ENCODE measurements at places on chromosomes 6 and 20.

DNA sequence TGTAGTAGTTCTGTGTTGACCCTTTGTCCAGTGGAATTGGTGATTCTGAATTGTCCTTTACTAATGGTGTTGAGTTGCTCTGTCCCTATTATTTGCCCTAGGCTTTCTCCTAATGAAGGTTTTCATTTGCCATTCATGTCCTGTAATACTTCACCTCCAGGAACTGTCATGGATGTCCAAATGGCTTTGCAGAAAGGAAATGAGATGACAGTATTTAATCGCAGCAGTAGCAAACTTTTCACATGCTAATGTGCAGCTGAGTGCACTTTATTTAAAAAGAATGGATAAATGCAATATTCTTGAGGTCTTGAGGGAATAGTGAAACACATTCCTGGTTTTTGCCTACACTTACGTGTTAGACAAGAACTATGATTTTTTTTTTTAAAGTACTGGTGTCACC is 131.4 kb downstream of the SULF2 start:
- DNase-seq: no peak

- no peak for DNase-seq
Measured at GRCh38 chr6:136523196-136523595, 27.0 kb downstream of the MAP7 start.

DNA sequence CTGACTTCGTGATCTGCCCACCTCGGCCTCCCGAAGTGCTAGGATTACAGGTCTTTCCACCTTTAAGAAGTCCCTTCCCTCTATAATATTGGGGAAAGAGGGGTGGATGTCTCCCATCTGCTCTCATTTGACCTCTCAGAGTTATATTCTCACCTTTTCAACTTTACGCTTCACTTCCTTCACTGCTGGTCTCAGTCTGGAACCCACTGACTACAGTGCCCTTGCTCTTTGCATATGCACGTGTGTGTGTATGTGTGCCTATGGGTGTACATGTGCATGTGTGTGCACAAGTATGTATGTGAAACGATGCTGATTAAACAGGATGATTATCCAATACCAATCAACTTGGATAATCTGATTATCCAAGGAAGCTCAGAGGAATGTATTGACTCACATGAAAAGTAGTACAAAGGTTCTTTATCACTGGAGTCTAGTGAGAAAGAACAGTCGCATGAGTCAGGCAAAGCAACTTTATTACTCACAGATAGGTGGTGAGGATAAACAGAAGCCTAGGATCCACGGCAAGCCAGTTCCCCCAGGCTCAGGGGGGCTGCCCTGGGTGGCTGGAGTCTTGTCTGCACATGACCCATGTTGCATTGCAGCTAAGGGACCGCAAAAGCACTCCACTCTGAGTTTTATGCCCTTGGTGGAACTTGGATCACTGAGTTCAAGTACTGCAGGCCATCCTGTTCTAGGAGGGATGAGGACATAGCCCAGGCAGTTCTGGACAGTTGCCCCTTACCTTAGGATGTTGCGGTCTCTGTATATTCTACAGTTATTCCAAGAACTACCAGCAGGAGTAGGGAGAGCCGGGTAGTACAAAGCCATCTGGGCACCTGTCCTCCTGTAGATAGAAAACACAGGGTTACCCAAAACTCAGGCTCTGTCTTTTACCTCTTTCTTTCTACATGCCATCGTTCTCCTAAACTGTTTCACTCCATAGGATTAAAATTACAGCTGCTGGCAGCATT is 50.9 kb downstream of the SNRNP48 start:
- peak; percentile 47 for DNase-seq

DNA sequence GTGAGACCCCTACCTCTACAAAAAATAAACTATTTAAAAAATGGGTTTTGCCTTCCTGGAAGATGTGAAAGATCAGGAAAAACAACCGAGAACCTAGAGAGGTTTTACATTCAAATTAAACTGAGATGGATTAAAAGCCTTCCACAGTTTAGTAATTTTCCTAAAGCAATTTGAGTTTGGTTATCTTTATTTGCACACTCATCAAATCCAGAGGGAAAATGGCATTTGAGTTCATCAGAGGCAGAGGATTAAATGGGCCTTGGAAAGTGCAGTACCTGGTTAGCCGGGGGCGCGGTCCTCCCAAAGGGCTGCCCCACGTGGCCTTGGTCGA is 157.0 kb upstream of the INSM1 start:
- no peak for DNase-seq

- no peak for DNase-seq
Measured at GRCh38 chr6:143998686-143999085, 9.4 kb downstream of the PLAGL1 start.

DNA sequence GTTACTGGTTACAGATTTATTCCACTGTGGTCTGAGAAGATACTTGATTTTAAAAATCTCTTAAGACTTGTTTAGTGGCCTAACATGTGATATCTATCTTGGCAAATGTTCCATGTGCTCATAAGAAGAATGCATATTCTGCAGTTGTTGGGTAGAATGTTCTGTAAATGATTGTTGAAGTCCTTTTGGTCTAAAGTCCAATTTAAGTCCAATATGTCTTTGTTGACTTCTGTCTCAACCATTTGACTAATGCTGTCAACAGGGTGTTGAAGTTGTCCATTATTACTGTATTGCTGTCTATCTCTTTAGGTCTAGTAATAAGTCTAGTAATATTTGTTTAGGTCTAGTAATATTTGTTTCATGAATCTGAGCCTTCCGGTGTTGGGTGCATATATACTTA is 387.8 kb upstream of the RUNX2 start:
- DNase-seq: no peak

DNA sequence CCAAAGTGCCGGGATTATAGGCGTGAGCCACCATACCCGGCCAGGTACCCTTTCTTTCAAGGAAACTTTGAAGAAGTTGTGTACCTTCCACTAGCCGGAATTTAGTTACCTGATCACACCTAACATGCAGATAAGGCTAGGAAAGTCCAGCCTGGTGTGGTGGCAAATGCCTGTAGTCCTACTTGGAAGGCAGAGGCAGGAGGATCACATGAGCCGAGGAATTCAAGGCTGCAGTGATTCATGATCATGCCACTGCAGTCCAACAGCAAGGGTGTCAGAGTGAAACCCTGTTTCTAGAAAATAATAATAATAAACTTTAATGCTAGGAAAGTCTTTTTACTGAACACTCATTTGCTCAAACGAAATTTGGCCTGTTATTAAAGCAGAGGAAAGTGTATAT is 21.0 kb downstream of the NFYA start:
- no peak for DNase-seq

- DNase-seq: no peak
Measured at GRCh38 chr6:56246541-56246880, 869 bp downstream of the COL21A1 start.

- DNase-seq: no peak
Measured at GRCh38 chr6:157795841-157796240, 27.2 kb upstream of the SNX9 start.

DNA sequence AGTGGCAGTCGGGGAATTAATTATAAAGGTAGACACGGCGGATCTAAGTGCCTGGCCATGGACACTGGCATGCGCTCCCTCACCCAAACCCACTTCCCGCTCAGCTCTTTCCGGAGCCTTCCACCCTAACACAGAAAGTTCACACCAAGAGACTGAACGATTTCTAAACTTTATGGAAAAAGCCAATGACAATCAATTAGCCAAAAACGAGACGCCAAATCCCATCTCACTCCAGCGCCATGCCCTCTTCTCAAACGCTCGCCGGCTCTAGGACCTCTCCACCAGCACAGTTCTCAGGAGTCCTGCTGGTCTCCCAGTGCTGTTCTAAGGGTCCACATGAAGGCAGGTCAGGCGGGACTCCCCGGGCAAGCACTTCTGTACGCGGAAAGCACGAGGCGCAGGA is 641 bp downstream of the SF3B5 start:
- DNase-seq: no peak

DNA sequence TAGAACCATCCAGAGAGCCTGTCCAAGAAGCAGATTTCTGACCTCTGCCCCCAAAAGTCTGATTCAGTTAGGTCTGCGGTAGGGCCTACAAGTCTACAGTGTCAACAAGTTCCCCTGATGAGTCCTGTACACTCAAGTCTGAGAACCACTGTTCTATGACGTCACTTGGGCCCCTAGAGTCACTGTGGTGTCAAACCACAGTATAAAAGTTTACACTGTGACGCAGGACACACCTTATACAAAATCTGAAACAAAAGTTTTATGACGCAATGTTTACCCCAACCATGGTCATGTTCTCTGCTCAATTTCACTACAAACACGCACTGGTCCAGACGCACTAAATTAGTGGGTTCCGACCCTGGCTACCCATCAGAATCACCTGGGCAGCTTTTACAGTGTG is 17.9 kb downstream of the SLA2 start:
- DNase-seq: no peak

- no peak for DNase-seq
Measured at GRCh38 chr6:157029980-157030690, 253.0 kb downstream of the ARID1B start.

DNA sequence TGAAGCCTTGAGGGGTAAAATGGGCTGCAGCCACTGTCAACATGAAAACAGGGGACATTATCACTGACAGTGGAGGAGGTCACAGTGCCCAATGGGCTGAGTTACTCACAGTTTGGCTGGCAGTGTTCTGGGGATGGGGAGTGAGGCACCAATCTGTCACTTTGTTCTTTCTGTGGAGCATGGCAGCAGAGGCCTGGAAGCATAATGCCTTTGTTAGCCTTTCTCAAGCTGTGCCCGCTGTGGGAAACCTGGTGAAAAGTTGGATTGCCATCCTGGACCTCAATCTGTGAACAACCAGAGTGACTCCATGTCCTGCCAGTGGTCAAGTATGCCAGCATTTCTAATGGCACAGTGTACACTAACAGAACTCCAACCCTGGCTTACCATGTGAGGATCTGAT is 143.6 kb downstream of the OR2B2 start:
- no peak for DNase-seq

DNA sequence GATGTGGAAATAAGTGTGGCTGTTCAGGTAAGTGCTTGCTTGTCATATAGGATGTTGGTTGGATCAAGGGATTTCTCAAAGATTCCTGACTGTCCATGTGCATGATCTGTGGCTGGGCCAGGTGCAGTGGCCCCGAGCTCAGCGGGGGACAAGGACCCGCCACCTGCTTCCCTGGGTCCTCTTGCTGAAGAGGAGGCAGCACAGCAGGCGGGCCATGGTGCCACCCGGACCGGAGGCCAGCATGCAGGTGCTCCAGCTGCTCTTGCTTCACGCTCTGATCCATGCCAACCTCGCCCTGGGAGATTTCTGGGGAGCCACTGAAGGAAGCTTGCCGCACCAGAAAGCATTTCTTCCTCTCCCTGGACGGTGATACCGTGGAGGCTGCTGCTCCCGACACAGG is 173.8 kb downstream of the HIVEP2 start:
- DNase-seq: no peak

DNA sequence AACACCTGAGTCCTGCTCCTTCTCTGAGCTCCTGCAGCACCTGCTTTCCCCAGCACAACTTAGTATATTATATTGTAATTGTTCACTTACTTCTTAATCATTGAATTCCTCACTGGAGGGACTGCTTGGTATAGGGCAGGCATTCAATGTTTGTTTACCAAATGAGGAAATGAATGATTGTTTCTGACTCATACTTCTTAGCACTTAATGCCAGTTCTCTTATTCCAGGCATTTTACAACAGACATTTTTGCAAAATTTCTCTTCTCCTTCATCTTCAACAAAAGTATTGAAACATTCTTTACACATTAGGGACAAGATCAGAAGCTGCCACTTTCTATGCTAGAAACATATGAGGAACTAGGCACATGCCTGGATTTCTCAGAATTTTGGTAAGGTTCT is 119.4 kb downstream of the TBX18 start:
- no peak for DNase-seq

GRCh38 chr6:33417903-33418689 is at the start of gene CUTA:
CUTA (minus strand) TSS chr6:33418107; CDS start chr6:33418000, 107 bp downstream.
- peak; percentile 98 for DNase-seq

- no peak for DNase-seq
Measured at GRCh38 chr6:13454286-13455221, 32.8 kb downstream of the GFOD1 start.

GRCh38 chr6:50112981-50113857 is 63.5 kb upstream of the DEFB112 start:
- DNase-seq: no peak

GRCh38 chr20:17141568-17141967 is 85.3 kb upstream of the PCSK2 start:
- DNase-seq: no peak

Data from hepatic stellate cell (primary cell).